Iris pigment epithelial cell (primary cell): ENCODE measurements at places on chromosomes 3 and 15.

- no peak for DNase-seq
These were observed 61.9 kb downstream of the NSMCE3 start for GRCh38 chr15:29207758-29208108.

DNA sequence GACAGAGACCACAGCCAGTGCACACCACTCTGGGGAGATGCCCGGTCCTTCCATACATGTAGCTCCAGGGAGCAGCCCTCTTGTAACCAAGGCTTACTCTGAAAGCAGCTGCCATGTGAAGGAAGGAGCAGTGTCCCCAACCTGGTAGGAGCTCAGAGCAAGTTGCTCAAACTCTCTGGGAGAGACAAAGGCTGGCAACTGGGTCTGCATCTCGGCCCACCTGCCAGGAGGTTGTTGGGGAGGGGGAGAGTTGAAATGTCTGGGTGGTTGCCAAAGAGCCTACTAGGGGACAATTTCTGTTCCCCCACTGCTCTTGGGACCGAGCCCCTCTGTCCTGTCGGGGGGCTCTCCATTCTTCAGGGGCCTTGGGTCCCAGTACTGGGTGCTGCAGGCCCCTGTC lies 309.9 kb downstream of the TLE3 start:
- no peak for DNase-seq

DNA sequence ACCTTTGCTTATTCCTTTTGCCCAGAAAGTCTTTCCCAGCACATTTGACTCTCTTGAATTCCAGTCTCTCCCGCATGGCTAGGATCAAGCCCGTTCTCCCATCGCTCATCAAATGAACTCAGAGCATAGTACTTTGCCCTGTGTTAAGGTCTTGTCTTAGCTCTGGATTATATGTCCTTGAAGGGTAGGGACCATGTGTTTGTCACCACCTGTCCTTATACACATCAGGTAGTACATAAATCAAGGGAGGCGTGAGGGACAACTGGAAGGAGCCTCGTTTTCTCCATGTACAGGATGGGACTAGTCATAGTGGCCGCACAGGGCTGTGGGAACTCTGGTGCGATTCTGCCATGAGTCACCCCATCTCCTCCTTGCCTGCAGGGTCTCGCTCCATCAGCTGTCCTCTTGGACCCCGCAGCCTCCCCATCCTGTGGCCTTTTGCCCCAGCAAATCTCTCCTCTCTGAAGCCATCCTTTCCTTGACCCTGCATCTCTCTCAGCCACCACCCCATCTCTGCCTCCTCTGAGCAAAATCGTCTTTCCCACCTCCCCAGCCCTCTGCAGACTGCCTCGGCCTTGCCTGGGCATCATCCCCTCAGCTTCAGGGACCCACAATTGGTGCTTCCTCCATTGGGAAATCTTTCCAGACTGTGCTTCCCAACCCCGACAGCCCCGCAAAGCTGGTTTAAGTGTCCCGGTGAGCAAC lies 33.4 kb upstream of the RAB6B start:
- DNase-seq, result no peak

- DNase-seq, result no peak
These were observed 141.3 kb upstream of the DPPA4 start for GRCh38 chr3:109478614-109479013.

DNA sequence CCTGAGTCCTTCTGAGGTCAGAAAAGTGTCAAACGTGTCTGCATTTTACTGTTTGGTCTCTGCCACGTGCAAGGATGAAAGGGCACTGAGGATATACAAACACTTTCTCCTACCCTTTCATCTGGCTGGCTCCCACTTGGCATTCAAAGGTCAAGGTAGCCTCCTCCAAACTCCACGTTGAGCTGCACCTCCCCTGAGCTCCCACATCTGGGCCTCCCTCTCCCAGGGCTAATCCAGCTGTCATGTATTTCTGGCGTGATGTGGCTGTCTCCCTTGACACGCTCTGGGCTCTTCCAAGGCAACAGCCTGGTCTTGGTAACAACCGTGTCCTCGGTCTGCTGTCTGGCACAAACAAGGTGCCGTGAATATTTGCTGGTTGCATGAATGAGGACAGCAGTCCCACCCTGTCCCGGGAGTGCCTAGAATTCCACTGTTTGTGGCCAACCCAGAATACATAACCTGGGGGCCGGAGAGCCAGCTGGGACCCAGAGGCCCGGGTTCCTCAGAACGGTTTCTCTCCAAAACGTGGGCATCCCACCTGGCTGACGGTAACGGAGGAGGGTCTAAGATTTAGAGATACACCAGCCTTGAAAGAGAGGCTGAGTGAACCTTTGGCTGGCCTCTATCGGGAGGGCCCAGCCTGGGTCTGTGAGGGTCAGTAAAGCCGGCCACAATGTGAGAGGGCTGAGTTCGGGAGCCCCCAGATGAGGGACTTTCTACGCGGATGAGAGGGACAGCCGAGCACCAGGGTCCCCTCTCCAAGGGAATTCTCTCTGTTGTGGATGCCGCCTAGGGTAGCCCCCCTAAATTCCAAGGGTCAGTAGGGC lies 767 bp downstream of the GLT8D1 start:
- DNase-seq, result peak; percentile 27

DNA sequence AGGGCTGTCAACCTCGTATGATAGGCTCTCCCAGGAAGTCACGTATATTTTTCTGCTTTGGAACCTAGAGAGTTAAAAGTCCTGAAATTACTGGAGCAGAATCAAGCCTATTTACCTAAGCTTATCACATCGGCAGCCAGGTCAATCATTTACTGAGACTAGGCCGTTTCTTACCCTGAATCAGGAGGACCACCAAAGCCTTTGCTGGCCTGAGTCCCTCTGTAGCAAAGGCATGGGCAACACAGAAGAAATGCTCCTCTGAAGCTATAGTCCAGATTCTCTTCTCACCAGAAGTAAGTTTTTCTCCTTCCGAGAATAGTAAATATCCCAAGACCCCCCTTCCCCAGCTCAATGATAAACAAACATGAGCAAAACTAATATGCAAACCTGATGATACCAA lies 125.9 kb upstream of the PHLDB2 start:
- no peak for DNase-seq

- no peak for DNase-seq
These were observed 12.6 kb upstream of the INSYN1 start for GRCh38 chr15:73765778-73766177.

GRCh38 chr15:35723852-35724251 lies 177.9 kb upstream of the DPH6 start:
- peak; percentile 34 for DNase-seq

DNA sequence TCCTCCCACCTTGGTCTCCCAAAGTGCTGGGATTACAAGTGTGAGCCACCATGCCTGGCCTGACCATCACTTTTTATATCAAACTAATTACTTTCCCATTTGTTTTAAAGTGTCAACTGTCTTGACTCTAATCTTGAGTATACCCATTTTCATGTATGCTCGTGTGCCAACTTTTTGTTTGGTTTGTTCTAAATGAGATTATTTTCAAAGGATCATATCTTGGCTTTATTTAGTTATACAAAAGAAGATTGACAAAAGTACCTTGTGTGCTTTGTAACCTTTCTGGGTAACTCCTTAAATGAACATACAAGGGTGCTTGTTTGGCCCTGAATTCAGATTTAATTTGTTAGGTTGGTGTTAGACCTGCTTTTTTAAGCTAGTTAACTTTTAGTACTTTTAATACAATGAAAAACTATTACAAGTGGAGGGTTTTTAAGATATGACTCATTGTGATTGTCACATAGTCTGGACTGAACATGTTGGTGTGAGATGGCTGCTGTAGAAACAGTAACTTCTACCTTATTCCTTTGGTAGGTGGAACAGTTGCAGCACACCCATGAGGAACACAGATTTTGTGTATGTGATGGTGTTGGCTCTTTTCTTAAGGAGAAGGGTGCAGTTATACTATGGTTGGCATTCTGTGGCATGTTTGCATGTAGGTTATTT lies 10.7 kb downstream of the KIF23 start:
- DNase-seq, result peak; percentile 59

- peak; percentile 82 for DNase-seq
These were observed 25.0 kb downstream of the ADAM10 start for GRCh38 chr15:58724466-58724865.

DNA sequence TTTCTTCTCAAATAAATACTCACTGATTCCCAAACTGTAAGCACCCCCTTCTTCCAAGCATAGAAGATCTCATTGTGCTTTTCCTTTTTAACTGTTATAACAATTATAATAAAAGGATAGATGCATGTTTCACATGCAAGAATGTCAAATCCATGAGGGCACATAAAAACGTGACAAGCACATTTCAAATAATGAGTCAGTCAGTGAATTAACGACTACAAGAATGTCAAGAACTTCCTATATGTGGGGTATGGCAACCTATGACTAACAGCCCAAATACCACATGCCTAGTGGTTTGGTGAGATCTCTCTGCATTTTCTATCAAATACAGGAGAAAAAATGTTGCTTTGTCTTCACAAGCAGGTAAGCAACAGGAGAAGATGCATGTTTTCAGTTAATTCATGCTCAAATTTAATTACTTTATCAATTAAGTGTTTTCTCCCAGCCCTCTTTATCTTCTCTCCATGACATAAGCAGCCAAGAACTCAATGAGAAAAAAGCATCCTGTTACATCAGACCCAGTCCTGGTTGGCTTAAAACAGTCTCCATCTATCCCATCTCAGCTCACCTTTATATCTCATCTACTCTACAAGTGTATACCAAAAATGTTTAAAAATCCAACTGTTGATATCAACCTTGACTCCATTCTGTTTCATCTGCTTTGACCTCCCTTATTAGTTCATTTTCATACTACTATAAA lies 181.5 kb upstream of the LMCD1 start:
- peak; percentile 68 for DNase-seq

- peak; percentile 48 for DNase-seq
These were observed 24.8 kb downstream of the CBLB start for GRCh38 chr3:105843994-105844393.

DNA sequence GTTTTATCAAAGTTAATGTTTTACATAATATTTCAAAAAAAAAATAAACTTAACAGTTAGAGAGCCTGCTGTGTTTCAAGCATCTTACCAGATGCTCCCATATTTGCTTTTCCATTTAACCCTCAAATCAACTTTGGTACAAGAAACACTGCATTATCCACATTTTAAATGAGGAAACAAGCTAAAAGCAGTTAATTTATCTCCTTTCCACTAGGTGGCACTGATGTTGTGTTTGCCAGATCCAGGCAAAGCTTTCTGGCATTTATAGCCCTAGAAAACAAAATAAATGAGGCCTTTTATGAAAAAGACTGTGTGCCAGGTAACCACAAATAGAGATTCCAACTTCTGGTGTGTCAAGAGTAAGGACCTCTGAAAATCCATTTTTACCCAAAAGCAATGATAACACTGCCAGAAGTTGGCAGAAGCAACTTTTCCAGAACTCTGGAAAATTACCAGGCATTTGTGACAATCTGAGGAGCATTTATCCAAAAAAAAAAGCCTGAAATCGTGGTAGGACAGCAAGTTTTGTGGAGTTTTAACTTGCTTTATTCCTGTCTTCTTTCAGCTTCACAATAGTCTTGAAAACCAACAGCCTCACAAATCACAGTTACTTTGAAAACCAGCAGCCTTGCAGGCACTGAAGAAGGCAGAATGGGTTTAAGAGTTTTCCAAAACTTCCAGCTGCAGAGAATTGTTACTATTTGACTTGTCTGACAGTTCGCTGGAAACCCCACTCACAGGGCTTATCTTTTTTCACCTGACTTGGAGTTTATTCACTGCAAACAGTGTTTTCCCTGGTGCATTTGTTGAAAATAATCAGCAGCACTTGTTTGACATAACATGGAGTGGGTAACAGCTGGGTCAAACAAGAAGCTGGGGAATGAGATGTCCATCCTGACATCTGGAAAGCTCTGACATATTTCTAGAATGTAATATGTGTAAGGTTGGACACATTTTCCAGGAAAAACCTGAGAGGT lies 9.2 kb downstream of the FAM162A start:
- DNase-seq, result peak; percentile 71

- DNase-seq, result no peak
These were observed 656.3 kb upstream of the TGFBR2 start for GRCh38 chr3:29949940-29950616.

- DNase-seq, result no peak
These were observed 10.3 kb downstream of the SPINT1 start for GRCh38 chr15:40854161-40854560.

DNA sequence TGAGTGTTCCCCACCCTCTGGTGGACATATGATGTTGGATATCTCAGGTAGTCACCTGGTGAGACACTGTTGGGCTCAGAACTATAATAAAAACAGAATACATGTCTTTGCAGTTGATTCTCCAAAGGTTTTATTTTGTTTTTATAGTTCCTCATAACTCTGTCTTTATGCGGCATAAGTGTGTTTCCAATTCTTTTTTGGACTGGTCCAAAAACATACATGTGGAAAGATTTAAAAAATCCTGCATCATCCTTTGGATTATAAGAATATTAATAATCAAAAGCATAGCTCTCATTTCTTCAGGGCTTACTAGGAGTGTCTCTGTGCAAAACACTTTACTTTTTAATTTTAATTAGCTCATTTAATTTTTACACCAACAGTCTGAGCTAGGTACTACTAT lies 71.0 kb upstream of the ANKRD34C start:
- no peak for DNase-seq

- no peak for DNase-seq
These were observed 730.7 kb downstream of the AGBL1 start for GRCh38 chr15:86810329-86810728.

DNA sequence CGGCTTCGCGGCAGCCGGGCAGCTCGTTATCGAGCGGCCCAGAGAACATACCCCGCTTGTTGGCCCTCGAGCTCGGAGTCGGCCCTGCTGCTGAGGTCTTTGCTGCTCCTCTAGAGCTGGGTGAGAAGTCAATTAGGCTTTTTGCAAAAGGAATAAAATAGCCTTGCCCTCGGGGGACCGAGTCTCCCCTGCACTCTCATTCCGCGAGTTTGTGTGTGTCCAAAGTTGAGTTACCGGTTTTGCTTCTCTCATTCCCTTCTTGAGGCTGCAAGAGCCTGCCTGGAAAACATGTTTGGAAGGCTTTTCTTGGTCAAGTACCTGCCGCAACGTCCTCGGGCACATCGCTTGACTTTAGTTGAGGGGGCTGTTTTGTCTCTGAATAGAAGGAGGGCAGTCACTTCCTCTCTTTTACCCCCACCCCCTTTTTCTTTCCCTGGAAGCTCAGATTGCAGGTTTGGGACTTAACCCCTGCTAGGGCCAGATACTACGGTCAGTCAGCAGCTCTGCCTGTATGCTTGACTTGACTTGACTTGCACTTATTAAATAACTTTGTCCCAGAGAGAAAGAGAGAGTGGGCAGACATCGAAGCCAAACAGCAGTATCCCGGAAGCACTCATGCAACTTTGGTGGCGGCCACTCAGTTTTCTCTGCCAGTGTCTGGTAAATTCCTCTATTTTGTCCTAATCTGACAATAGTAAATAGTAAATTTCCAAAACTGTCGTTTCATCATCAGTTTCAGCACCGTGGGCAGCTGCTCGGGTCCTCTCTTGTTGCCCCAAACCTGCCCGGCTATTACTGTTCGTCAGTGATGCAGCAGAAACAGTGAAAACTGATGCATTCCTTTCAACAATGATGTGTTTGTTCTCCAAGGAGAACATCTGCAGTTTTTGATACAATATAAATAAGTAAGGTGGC lies 609 bp downstream of the RNF13 start:
- DNase-seq, result peak; percentile 52

- DNase-seq, result no peak
These were observed 1002.4 kb upstream of the CADM2 start for GRCh38 chr3:83956431-83956830.
